Hepatocyte (in vitro differentiated cells): ENCODE measurements at places on chromosomes 1 and 21.

DNA sequence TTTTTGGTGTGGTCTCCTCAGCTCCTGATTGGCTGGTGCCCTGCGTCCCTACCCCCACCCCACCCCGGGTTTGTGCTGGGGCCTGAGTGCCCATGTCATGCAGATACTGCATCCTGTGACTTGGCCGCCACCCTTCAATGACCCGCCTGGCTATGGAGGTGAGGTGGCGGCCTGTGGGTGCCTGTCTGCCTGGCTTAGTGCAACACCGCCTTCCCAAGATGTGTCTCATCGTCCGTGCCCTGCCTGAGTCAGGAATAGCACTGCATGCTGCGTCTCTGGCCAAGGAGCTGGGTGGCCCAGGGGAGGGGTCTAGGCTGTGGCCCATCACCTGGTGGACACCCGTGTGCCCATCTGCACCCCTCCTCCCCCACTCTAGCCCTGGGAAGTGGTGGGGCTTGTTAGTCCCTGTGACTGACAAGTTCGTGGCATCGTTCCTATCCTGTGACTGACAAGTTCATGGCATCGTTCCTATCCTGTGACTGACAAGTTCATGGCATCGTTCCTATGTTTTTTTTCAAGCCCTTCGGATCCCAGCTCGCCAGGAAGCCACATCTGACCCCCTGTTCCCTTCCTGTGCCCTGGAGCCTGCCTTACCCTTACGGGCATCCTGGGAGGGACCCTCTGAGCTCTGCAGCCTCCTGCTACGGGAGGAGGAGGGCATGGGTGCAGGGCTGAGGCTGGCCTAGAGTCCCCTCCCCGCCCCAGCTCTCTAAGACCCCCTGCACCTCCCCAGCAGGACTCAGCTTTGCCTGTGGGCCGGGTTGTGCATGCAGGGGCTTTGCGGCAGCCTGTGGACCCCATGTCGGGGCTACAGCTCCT, 7.5 kb downstream of the SLX9 start:
- no peak for DNase-seq

- peak; percentile 70 for DNase-seq
Measured at GRCh38 chr21:46056450-46056903, 41.4 kb upstream of the COL6A2 start.

GRCh38 chr1:201279313-201279712, 4.0 kb upstream of the PKP1 start:
- DNase-seq, result no peak

DNA sequence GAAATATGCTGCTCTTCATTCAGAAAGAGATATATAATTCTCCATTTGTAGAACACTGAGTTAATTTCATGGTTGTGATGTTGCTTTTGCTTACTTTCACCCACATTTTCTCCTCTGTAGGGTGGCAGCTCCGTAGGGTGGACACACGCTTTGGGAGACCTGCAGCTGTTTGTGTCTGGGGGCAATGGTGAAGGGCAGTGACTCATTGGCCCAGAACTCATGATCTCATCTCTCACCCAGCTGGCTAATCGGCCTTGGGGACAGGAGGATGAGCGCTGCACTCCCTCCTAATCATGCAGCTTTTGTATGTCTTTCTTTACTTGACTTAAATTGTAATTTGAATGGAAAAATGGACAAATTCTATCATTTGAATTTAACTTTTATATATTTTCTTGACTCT, 9.6 kb downstream of the DISC1 start:
- DNase-seq, result peak; percentile 28

- no peak for DNase-seq
Measured at GRCh38 chr1:43339584-43340232, 2.1 kb downstream of the MPL start.

- no peak for DNase-seq
Measured at GRCh38 chr1:190049314-190049713, 428.4 kb downstream of the BRINP3 start.

DNA sequence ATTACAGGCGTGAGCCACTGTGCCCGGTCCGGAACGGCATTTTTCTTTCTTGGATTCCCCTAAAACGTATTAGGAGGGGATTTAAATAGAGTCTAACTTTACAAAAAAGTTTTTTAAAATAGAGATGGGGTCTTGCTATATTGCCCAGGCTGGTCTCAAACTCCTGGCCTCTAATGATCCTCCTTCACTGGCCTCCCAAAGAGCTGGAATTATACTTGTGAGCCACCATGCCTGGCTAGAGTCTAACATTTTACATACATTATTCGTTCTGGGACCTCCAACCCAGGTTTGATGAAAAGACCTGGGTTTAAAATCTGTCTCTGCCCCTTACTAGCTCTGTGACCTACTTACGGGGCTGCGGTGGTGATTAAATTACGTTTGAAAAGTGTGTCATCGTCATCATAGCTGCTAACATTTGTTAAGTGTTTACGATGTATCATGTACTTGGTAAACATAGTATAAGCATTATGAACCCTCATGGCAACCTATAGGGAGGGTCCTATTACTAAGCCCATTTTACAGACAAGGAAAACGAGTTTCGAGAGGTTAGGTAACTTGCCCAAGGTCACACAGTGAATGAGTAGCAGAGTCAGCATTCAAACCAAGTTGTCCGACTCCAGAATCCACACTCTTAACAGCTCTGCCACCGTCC, 24.5 kb downstream of the PLEKHM2 start:
- DNase-seq, result no peak

GRCh38 chr1:59188413-59189213, 108.3 kb upstream of the FGGY start:
- no peak for DNase-seq

DNA sequence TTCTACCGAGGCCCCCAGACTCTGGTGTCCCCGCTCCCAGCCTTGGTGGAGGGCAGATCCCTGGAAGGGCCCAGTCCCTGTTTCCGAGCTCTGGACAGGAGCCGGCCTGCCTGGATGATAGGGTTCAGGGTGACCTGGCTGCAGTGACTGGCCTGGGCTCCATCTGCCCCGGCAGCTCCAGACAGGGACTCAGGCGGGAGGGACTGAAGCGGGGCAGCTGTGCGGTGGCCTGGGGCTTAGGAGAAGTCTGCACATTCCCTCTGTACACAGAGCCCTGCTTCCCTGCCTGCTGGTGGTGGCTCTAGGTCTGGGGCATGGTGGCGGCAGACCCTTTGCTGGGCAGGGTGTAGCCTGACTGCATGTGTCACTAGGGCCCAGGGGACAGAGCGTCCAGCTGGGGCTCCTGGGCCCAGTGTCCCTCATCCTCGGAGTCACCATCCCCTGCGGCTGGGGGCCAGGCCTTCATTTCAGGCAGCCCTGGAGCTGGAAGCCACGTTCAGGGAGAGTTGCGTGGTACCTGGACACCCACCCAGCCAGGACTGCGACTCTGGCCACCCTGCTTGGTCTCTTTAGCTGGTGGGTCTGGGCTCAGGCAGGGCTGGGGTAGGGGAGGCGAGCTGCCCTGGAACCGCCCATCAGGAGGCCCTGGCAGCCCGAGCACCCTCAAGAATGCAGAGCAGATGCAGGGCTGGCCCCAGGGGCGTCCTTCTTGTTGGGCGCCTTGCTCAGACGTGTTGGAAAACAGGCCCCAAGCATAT, 9.6 kb downstream of the ARHGEF16 start:
- no peak for DNase-seq
